ENCODE measurements at places on chromosomes 3 and 15.

DNA sequence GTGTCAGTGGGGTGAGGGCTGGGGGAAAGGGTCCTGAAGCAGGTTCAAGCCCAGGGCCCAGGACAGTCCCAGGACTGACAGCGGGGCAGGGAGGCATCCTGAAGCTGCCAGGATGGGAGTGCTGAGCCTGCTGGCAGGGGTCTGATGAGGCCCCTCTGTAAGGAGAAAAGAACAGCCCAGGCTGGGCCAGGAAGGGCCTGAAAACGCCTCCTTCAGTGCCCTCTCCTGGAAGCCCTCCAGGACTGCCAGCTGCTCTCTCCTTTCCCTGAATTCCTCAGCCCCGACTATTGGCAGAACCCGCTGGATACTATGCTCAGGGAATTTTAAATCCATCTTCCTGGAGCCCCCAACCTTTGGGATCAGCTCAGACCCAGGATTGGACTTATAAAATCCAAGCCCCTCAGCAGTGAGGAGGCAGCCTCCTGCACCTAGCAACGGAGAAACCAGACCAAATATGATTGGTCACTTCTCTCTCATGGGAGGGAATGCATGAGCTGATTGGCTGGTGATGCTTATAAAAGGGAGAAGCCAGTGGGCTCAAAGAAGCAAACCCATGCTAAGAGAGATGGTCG is 203.5 kb upstream of the LINGO1 start:
- no peak for DNase-seq

GRCh38 chr3:24566927-24567326 is 72.3 kb upstream of the THRB start:
- no peak for DNase-seq

- no peak for DNase-seq
Measured at GRCh38 chr3:52323526-52324295, 7.6 kb downstream of the DNAH1 start.

- no peak for DNase-seq
Measured at GRCh38 chr3:50374363-50375257, 15.3 kb upstream of the TMEM115 start.

- DNase-seq, result no peak
Measured at GRCh38 chr15:68028888-68029207, 25.3 kb upstream of the PIAS1 start.
